Effector memory CD8-positive, alpha-beta T cell (primary cell): ENCODE measurements at places on chromosomes 11 and 22.

DNA sequence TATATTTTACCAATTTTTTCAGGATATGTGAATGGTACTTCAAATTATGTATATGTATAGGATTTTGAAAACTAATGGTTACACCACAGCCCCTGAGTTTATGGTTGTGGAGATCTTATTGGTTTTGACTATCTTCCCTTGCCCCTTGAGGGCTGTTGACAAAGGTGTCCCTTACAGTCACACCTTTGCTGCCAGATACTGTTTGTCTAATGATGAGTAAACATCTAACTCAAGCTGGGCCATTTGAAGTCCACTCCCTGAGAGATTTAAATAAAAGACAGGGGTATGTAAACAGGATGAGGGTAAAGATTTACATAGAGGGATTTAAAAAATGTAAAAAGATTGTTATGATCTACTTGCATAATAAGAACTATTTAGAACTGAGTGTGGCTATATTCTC is 38.9 kb upstream of the LUZP2 start:
- no peak overlapping the region for H3K4me3 ChIP-seq
- no peaks in the 10 kb centered on the region for H3K27me3 ChIP-seq
- no peaks in the 10 kb centered on the region for H3K4me1 ChIP-seq
- no peak overlapping the region for H3K27ac ChIP-seq
- H3K36me3 ChIP-seq = no peaks in the 10 kb centered on the region

DNA sequence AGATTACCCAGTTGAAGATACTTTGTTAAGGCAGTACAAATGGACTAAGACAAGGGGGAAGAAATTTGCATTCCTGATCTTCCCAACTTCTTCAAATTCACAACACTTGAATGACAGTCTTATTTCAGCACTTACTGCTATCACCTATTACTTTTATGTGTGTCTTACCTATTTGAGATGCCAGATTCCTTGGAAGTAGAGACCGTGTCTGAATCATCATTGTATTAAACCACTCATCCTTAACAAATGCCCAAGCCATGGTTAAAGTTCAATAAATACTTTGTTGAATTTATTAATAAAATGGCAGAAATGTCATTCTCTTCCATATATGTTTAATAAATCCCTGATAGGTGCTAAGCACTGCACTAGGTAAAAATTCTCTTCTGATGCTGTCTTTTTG is 18.3 kb downstream of the SC5D start:
- peak overlapping the region; percentile 57 for H3K27ac ChIP-seq
- H3K36me3 ChIP-seq = peaks cover 17% of the 10 kb centered on the region
- H3K4me1 ChIP-seq = no peaks in the 10 kb centered on the region

DNA sequence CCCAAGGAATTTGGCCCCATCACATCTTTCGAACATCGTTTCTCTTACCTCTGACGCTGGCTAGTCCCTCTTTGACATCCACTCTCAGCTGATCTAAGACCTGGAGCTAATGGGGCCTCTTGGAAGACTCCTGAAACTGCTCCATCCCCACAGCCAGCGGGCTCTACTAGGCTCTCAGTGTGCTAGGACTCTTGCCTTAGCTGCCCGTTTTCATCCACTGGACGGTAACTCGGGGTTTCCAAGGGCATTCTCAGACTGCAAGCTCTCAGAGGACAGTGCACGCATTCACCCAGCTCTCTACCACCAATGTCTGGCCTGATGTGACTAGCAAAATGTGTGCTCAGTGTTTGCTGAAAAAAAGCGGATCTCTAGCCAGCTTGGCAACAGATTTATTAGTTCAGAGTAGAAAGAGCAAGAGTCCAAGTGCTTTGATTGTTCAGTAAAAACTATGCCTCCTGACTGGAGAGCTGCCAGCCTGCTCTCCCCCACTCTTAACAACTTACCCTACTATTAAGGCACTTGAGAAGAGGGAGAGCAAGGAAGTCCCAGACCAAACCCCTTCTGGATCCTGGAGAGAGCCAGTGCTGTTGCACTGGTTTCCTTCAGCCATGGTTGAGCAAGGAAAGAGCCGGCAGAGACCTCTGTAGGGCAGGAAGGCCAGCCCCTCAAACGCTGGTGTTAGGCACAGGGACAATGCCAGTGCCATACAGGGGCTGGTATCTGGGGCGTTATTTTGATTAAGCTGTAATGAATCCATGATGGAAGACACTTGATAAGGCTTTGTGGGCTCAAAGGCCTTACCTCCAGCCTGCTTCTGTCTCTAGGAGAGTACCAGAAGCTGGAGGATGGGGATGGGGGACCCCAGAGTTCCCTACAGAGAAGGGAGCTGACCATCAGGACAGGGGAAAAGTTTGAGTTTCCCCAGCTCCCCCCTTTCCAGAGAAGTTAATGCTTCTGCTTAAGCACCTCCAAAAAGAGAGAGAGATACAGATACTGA is 9.2 kb downstream of the RELA start:
- peaks cover 98% of the 10 kb centered on the region for H3K36me3 ChIP-seq
- peak overlapping the region; percentile 96 for H3K27ac ChIP-seq
- no peak for DNase-seq
- H3K4me1 ChIP-seq = peaks cover 50% of the 10 kb centered on the region
- peak overlapping the region; percentile 74 for H3K4me3 ChIP-seq
- no peaks in the 10 kb centered on the region for H3K27me3 ChIP-seq

DNA sequence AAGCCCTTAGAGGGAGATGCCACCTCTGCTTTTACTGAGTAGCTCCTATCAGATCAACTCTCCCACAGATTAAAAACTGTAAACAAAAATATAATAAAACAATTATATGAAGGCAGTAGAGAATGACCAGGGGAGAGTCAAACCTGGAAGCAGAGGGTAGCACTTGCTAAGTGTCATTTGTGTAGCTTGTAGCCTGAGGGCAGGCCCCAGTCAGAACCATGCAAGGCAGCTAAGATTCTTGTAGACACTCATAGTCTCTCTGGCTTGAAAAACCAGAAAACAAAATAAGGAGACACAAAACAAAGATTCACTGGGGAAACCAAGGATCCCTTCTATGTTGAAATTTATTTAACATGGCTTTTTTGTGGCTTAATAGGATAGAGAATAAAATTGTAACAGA is 110.4 kb downstream of the WNT11 start:
- H3K4me1 ChIP-seq = no peaks in the 10 kb centered on the region
- no peak overlapping the region for H3K27ac ChIP-seq
- H3K27me3 ChIP-seq = no peaks in the 10 kb centered on the region
- no peaks in the 10 kb centered on the region for H3K36me3 ChIP-seq
- no peak overlapping the region for H3K4me3 ChIP-seq

DNA sequence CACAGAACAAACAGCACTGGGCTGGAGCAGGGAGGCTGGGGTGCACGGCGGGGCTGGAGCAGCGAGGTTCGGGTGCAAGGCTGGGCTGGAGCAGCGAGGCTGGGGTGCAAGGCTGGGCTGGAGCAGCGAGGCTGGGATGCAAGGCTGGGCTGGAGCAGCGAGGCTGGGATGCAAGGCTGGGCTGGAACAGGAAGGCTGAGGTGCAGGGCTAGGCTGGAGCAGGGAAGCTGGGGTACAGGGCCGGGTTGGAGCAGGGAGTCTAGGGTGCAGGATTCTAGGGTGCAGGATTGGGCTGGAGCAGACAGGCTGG is 198.5 kb downstream of the BRD1 start:
- no peaks in the 10 kb centered on the region for H3K27me3 ChIP-seq
- H3K36me3 ChIP-seq = peaks cover 8% of the 10 kb centered on the region
- DNase-seq = no peak
- peak overlapping the region; percentile 88 for H3K27ac ChIP-seq
- peaks cover 18% of the 10 kb centered on the region for H3K4me1 ChIP-seq
